ENCODE measurements at places on chromosomes 5 and 9.

DNA sequence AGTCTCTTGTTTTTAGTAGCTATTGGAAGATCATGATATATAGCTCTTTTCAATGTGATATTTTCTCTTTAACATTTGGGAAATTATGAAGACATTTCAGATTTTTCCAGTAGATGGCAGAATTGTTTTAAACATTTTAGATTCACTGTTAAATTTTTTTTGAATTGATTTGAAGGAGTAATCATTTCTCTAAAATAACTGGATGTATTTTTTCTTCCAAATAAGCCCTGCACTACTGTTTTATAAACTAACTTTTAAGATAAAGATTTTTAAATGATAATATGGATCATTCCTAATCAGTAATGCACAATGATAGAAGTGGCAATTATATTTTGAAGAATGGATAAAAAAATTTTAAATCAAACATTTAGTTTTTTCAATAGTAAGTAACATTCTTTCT, 14.2 kb downstream of the NDUFAF2 start:
- peak; percentile 27 for DNase-seq

GRCh38 chr9:10875752-10876151, 262.9 kb upstream of the PTPRD start:
- no peak for DNase-seq

DNA sequence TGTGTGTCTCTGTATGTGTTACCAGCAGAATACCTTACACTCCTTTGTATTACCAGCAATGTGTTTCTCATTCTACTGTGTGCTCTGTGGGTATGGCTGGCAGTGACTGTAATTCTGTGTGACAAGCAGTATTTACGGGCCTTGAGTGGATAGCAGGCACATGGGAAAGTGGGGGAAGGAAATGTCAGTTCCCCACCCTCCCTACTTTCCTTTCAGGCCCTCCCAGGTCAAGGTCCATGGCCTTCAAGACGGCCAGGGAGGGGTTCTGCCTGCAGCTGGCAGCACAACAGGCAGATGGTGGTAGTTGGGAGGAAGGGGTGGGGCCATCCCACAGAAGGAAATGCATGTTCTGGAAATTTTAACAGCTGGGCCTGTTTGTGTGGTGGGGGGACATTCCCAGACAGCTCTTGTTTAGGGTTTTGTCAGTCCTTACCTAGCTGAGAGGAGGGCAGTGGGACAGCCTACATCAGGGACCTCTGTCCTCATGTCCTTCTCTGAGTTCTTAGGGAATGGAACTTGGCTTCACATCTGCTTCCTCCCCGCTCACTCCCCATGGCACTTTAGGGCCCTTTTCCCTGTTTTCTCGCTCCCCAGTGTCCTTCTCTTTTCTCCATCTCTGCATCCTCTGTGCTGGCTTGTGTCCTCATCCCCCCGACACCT, 14.6 kb upstream of the TNIP1 start:
- peak; percentile 85 for DNase-seq

DNA sequence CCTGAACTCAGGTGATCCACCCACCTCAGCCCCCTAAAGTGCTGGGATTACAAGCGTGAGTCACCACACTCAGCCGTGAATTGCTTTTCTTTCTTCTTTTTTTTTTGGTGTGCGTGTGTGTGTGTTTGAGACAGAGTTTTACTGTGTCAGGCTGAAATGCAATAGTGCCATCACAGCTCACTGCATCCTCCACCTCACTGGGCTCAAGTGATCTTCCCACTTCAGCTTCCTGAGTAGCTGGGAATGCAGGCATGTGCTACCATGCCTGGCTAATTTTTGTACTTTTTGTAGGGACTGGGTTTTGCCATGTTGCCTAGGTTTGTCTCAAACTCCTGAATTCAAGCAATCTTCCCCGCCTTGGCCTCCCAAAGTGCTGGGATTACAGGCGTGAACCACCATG, 113.7 kb upstream of the HAPLN1 start:
- no peak for DNase-seq

GRCh38 chr9:120303519-120303918, 276.4 kb downstream of the CDK5RAP2 start:
- no peak for DNase-seq

DNA sequence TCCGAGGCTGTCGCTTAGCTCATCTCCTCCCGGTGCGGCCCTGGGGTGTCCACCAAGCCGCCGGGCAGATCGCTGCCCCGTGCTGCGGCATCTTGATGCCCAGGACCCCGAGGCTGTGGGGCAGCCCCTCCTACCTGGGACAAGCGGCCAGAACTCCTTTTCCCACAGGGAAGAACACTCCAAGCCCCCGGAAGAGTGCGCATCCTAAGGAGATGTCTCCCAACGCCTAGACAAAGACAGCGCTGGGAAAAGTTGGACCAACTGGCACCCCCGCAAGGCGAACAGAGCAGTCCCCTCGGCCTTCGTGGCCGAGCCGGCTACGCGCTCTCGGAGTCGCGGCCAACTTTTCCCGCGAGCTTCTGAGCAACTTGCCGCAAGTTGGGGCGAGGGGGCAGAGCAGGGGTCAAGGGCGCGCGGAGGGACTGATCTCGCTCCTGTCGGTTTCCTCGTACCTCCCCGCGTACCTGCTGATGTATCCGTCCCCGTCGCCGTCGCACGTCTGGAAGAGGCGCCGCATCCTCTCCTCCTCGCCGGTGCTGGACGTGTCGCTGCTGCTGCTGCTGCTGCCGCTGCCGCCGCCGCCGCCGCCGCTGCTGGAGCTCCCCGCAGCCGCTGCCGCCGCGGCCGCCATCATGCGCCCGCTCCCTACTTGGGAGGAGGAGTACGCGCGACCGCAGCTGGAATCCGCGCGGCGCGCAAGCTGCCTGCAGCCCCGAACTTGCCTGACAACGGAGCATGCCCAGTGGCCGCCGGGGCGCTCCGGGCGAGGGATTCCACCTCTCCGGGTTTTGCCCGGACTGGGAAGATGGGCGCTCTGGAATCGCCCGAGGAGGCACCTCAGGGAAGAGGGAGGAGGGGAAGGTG, at the start of gene MCC:
Gene MCC, minus strand, starts transcription at position 673 of the 864 bp plus-strand sequence.
- peak; percentile 90 for DNase-seq

DNA sequence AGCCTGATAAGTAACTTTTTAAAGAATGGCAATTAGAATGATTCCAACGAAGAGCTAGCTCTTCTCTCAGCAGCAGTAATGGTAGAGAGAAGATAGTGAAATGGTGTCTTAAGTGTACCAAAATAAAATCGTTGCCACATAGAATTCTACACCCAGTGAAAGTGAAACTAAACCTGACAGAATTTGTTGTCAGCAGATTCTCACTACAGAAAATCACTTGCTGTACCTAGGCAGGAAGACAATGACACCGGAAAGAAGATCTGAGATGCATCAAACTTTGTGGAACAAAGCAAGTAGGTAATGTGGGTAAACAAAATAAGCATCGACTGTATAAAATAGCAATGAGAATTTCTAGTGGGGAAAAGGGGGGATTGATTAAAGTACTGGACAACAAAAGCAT, 20.7 kb upstream of the EBF1 start:
- no peak for DNase-seq

- peak; percentile 44 for DNase-seq
These were observed 1.2 kb downstream of the IER5L start for GRCh38 chr9:129176701-129177442.

DNA sequence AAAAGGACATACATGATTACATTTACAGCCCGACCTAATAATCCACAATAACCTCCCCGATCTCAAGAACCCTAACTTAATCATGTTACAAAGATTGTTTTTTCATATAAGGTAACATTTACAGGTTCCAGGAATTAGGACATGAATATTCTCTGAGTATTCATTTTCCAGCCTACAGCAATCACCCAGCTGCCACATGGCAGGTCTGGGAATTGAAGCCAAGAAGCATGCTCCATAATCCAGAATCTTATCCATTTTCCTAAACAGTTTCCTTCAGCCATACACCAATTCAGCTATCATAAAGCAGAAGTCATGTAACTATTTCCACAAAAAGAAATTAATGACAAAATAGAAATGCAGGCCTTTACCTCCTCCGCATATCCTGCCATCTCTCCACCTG, 163.4 kb downstream of the CAAP1 start:
- no peak for DNase-seq

GRCh38 chr9:110214586-110215355, 6.8 kb upstream of the C9orf152 start:
- DNase-seq: no peak

DNA sequence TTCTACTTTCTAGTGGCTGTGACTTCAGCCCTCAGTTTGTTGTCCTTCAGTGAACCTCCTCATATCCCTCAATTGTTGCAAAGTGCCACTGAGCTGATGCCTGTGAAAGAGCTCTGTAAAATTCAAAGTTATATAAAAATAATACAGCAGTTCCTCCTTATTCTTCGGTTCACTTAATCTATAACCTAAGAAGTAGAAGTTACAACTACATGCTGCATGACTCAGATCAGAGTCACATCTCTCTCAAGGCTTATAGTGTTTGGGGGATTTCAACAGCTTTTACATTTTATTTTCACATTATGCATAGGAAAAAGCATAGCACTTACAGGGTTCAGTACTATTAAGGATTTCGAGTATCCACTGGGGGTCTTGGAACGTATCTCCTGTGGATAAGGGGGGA, 25.1 kb upstream of the GCNT1 start:
- DNase-seq: peak; percentile 54

GRCh38 chr9:126398403-126399058, 71.9 kb downstream of the MVB12B start:
- peak; percentile 26 for DNase-seq

GRCh38 chr5:116517488-116517887, 57.1 kb downstream of the SEMA6A start:
- DNase-seq: no peak

- DNase-seq: no peak
These were observed 62.0 kb upstream of the GLRX start for GRCh38 chr5:95884511-95884910.

GRCh38 chr5:169548315-169548714, 35.3 kb upstream of the SPDL1 start:
- DNase-seq: peak; percentile 17

DNA sequence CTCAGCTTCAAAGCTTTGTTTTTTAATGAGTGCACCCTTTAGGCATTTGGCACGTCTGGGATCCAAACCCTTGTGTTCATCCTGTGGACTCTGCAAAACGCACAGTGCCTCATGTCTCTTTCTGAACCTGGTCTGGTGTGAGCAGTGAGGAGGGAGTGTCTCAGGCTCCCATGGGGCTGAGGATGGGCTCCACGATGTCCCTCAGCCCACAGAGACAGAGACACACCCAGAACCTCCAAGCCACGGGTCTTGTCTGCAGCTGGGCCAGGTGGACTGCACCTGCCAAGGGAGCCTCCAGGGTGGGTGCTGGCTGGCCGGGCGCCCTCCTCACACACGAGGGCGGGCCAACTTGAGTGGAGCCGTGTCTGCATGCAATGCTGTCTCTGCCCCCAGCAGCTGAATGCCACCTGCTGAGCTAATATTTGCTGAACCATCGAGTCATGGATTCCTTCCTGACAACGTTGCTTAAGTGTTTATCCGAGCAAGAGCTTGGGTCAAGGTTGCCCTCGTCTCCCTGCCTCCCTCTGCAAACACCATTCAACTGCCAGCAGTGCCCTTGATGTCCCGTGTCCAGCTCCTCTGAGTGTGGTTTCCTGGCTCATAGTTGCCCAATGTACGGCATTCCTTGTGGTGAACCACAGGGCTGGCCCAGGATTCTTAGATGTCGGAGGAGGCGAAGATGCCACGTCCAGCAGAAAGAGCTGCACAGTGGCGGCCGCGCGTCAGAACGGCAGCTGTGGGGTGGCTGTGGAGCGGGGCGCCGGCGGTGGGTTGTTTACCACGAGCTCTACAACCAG, 31.4 kb upstream of the LPCAT1 start:
- DNase-seq: peak; percentile 92

GRCh38 chr5:103973669-103974068, 411.1 kb upstream of the NUDT12 start:
- no peak for DNase-seq

DNA sequence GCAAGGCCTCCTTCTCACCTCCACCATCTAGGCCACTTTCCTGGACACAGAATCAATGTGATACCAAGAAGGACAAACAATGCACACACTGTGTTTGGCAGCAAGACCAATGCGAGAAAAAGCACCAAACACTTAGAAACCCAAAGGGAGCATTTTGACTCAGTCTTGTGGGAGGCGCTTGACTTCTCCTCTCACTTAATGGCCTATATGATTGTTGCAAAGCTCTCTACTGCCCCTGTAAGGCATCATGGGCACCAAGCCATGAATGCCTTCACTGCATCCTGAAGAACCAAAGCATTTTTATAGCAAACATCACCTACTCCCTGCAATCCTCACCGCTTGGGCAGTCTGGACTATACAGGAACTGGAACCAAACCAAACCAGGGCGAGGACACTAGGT, 57.5 kb downstream of the CDH6 start:
- DNase-seq: no peak

- peak; percentile 33 for DNase-seq
These were observed 27.8 kb downstream of the PRLR start for GRCh38 chr5:35202319-35203111.

DNA sequence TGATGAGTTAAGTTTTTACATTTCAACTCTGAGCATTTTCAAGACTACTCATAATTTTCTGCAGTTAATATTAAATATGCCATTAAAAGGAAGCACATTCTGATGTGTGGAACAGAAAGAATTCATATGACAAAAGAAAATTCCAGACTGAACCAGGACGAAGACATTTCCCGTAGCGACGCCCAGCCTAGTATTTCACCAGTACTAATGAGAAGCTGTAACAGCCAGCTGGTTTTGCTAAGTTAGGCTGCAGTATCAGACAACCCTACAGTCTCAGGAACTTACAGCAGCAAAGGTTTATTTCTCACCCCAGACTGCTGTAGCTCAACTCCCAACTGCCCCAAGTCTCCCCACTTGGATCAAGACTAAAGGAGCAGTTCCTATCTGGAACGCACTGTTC, 91.6 kb downstream of the TMEM174 start:
- no peak for DNase-seq

GRCh38 chr5:150511578-150512367, 3.8 kb downstream of the NDST1 start:
- DNase-seq: peak; percentile 78

DNA sequence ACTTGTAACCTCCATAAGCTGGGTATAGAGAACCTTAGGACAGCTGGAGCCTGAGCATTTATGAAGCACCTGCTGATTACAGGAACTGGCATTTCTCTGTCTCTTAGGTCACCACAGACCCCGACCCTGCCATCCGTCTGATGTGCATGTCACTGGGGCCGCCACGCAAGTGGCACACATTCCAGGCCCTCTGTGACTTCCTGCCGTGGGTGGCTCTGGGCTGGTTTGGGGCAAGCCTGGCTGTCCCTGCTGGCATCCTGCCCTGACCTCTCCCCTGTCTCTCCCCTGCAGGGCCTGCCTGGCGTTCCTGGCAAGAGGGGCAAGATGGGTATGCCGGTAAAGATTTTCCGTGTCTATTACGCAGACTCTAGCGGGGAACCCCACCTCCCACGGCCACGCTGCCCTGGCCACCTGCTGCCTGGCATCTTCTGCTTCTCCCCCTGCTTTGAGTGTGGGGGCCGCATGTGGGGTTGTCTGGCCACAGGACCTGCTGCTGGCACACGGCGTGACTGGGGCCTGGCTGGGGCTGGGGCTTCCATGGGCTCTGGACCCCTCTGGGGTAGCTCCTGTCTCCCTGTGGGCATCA, 55.4 kb downstream of the COL27A1 start:
- DNase-seq: no peak

DNA sequence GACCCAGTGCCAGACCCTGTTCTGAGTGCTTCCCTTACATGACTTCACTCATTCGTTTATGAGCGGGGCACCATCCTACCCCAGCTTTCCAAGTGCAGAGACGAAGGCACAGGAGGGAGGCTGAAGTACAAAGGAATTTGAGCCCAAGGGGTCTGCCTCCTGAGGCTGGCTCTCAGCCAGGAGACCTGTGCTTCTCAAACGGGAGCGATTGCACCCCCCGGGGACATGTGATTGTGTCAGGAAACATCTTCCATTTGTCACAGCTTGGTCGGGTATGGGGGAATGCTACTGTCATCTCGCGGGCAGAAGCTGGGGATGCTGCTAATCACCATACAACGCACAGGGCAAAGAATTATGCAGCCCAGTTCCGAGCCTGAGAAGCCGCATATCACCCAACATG, 23.9 kb downstream of the ADCY2 start:
- DNase-seq: no peak
